GM12864 (cell line): ENCODE measurements at places on chromosomes 5 and 9.

DNA sequence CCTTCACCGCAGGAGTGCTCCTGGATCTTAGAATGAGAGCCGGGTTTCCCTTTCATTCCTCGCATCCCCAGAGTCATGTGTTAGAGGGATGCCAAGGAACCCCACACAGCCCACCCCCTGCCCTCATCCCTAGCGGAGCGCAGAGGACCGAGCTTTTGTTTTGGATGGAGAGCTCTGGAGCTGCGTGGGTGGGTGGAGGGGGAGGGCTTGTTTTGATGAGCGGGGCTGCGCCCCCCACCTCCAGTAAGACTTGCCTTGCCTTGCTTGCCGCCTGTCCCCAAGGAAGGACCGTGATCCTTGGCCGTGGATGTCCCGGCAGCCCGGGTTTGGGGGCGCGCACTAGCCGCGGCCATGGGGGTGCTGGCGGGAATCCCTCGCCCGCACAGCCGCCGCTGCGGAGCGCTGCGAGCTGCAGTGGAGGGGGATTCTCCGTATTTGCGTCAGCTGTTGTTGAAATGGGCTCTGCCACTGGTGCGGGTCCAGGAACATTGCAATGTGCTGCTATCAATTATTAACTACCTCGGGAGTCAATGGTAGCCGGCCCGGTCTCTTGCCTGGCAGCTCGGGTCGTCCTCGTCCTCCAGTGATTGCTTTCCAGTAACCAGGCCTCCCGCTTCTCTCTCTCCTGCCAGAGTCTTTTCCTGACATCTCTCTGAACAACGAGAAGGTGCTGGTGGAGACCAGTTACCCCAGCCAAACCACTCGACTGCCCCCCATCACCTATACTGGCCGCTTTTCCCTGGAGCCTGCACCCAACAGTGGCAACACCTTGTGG, 1.0 kb downstream of the EGR1 start:
- no peak for DNase-seq

- DNase-seq: no peak
Measured at GRCh38 chr5:120368923-120369715, 95.0 kb upstream of the PRR16 start.

DNA sequence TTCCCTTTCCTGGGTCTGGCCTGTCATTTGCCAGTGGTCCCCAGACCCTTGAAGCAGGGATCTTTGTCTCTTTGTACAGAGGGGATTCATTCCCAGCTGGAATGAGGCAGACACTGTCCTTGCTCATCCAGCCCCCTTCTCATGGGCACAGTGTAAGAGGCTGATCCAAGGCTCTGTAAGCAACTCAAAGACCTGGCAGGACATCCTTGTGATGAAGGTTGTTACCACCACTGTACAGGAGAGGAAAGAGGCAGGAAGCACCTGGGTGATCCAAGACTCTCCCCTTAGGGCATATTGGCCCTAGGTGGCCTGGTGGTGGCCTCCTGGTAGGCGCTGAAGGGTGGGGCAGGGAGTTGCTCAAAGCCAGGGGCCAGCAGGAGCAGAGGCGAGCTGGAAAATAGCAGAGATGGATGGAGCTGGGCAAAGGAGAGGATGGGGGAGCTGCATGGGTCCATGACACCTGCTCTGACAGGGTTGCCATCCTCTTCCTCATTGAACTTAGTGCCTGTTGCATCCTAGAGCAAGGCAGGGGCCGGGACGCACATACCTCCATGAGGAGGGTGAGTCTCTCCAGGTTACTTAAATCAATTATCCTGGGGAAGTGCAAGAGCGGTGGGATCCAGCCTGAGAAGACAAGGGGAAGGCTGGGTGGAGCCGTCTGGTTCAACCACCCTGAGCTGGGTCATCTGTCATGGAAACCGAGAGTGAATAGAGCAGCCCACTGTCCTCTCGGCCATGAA, 9.8 kb upstream of the GADD45G start:
- no peak for DNase-seq

DNA sequence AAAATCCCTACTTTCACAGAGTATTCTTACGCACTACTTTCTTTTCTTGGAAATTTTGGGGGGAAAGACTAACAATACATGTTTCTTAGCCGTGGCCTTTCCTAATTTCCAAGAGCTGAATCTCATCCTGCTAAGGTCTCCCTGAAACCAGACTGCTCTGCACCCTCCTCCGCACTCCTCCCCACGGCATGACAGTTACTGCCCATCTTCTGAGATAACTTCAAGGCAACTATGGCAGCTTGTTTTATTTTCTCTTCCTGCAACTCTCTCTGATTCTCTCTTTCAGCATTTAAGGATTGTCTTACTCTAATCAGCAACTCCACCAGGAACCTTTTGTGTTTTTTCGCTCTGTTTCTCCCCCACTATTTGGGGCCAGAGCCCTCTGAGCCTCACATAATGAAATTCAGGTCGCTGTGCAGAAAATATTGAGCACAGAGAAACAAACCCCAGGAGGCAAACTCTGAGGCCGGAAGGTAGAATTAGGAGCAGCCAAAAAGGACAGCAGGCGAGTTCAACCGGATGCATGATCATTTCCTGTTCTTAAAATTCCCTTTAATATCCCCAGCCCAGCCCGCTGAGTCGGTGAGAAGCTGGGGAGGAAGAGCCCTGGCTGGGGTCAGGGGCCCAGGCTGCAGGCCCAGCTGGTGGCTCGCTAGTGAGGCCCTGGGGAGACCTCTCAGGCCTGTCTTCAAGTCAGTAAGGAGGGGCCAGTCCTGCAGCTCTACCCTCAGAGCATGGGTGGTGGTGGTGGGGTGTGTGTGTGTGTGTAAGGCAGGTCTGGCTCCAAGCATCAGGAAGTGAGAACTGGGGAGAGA, 213.6 kb upstream of the S1PR3 start:
- no peak for DNase-seq

DNA sequence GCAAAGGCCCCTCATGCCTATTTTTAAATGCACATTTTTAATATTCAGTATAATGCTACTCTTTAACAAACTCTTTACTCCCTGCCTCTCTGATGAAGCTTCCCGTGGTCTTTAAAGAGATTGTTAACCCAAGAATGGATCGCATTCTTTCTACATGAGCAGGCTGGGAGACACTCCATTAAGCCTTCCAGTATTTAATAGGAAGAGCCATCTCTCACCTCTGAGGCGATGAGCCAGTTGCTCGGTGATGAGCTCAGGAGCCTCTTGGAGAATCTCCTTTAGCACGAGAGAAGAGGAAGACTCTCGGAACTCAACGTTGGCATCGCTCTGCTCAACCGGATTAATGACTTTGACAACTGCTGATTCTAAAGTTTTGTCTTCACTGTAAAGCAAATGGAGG, 59.6 kb downstream of the PRUNE2 start:
- DNase-seq: no peak

DNA sequence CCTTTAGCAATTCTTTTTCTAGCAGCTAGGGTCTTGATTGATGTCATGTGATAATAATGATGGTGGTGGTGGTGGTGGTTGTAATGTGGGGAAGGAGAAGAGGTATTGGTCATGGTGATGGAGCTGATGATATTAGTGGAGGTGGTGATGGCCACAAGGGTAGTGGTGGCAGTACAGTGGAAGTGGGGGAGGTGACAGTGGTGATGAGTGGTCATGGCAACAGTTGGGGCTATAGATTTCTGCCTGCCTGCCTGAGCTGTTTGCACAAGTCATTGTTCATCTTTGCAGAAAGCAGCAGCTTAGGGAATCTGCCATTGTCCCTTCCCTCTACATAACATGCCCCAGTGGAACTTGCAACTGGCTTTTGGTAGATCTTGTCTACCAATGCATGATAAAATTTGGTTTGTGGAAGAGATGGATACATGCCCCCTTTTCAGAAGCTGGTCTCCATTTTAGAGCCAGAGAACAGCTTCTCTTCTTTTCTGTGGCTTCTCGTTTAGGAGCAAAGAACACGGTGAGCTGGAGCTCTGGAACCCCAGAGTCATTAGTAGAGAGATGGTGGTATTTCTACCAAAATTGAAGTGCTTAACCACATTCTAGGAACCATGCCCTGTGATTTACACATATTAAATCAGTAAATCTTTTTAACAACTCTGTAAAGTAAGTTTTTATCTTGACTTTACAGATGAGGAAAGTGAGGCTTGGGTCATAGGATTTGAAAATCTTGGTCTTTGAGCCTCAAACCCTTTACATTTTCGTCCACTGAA, 100.3 kb downstream of the AOPEP start:
- no peak for DNase-seq

GRCh38 chr5:168023191-168023590, 268.3 kb upstream of the WWC1 start:
- no peak for DNase-seq

GRCh38 chr5:68411161-68411560, 195.6 kb downstream of the PIK3R1 start:
- DNase-seq: no peak

DNA sequence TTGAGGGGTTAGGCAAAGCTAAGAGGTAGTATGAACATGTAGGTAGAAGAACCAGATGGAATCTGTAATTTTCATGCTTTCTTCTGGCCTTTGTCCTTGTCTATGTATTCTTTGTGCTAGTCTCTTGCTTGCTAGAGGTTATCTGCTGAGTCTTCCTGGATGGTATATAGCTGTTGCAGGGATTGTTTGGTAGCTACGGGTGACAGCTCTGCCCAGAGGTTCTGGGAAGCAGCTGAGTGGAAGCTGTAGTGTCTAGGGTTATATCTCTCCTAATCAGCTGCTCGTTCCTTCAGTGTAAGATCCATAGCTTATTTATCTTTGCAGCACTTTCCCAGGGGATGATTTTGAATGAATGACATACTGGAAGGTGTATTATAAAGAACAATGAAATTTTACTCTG, 100.3 kb downstream of the ATG10 start:
- no peak for DNase-seq

DNA sequence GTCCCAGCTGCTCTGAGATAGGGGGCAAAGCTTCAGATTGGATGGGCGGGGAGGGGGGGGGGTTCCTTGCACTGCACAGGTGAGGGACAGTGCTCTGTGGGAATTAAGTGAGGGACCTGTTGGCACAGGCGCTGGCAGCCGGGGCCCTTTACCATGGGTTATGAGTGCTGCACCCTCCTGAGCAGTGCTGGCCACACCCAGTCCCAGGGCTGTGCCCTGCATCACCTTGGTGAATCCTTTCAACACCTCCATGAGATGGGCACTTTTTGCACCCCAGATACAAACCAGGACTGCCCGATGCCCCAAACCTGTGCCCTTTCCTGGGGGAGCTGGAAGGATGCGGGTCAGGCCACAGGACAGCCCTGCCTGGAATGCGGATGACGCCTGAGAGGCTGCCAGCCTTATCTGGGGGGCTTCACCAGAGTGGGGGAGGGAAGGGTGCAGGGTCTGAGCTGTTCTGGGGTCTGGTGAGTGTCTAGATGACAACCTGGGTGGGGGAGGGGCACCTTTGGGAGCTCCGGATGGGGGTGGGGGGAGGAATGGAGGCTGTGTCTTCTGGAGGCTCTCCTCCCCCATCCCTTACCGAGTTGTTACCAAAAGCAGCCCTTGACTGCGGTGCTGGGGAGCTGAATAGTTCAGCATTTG, 5.2 kb downstream of the CRB2 start:
- no peak for DNase-seq

- no peak for DNase-seq
Measured at GRCh38 chr9:16258191-16258590, 612.3 kb downstream of the BNC2 start.

GRCh38 chr9:130664251-130665028, at the start of gene PRDM12:
PRDM12 (plus strand) TSS chr9:130664594; CDS start chr9:130664654, 60 bp downstream.
- no peak for DNase-seq

GRCh38 chr9:91840469-91840868, 109.6 kb downstream of the ROR2 start:
- DNase-seq: no peak

DNA sequence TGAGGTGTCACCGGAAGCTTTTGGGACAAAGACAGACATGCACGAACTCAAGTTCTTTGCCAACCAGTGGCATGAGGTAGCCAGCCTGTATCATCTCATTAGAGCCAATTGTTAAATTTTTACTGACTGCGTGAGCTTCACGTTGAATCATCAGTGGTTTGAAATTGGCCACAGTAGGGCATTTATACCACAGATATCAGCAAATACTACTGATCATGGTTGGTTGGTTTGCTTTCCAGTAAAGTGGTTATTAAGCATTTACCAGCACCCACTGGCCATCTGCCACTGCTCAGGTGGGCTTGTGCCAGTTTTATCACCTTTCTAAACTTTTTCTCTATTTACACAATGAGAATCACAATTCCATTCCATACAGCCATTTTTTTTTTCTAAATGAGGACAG, 28.4 kb upstream of the SHC3 start:
- no peak for DNase-seq

GRCh38 chr5:173689171-173689736, 72.8 kb upstream of the BOD1 start:
- DNase-seq: no peak

- DNase-seq: no peak
Measured at GRCh38 chr9:24416136-24416535, 129.6 kb downstream of the IZUMO3 start.

DNA sequence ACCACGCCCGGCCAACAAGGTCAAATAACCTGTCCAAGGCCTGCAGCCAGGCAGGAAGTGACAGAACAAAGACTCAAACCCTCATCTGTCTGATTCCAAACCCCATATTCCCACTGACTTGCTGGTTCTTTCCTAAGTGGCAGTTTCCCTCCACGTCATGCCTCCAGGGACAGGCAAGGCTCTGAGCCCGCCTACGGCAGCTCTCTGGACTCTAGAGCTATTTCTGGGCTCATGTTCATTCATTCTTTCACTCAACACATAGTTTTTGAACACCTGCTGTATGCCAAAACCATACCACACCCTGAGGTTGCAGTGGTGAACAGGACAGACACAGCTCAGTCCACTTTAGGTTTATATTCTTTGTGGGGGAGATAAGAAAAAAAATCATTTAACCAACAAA, 5.2 kb upstream of the FBP1 start:
- no peak for DNase-seq

GRCh38 chr5:79513704-79514390, at the start of gene HOMER1:
HOMER1 (minus strand) TSS chr5:79514134; CDS start chr5:79512774, 1,360 bp downstream.
- peak; percentile 22 for DNase-seq

- DNase-seq: no peak
Measured at GRCh38 chr5:174205939-174206338, 160.4 kb downstream of the NSG2 start.

GRCh38 chr5:172769616-172770373, 1.2 kb downstream of the DUSP1 start:
- no peak for DNase-seq

- no peak for DNase-seq
Measured at GRCh38 chr9:111605041-111605559, 5.7 kb upstream of the PTGR1 start.

DNA sequence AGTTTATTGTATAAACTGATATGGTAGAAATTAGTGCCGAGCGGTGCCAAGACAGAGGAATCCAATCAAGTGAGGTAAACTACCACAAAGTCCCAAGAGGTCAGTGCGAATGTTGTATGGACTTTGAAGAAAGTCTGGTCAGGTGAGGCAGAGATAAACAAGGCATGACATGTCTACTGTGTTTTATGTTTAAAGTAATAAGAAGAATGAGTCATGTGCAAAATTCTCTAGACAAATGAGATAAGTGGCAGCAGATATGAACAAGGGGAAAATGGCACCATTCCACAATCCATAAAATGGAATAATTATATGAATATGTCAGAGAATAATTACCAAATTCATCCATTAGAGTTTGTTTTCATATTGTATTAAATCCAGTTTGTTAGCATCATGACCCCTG, 364.1 kb upstream of the CCNH start:
- DNase-seq: no peak
